Activated CD8-positive, alpha-beta T cell treated with anti-CD3 and anti-CD28 coated beads for 36 hours (primary cell): ENCODE measurements at places on chromosomes 6 and 20. TPM values are rescaled to one million over a fixed set of nuclear protein-coding genes. Genes with fewer than 3 reads are reported as not detected.

SYCP2L gene
- total RNA-seq = 0.32 TPM

HLA-DMB gene
- 3.6 TPM for total RNA-seq

DNA sequence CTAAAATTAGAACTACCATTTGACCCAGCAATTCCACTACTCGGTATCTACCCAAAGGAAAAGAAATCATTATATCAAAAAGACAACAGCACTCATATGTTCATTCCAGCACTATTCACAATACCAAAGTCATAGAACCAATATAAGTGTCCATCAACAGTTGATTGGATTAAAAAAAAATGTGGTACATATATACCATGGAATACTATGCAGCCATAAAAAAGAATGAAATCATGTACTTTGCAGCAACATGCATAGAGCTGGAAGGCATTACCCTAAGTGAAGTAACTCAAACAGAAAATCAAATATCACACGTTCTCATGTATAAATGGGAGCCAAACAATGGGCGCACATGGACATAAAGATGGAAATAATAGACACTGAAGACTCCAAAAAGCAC is 163.3 kb downstream of the DST start:
- DNase-seq = no peak
- H3K27me3 ChIP-seq = no peaks in the 10 kb centered on the region
- no peak overlapping the region for H3K4me3 ChIP-seq
- no peaks in the 10 kb centered on the region for H3K4me1 ChIP-seq

- no peak for DNase-seq
- peaks cover 38% of the 10 kb centered on the region for H3K27me3 ChIP-seq
- peaks cover 4% of the 10 kb centered on the region for H3K4me1 ChIP-seq
- no peaks in the 10 kb centered on the region for H3K36me3 ChIP-seq
- no peak overlapping the region for H3K27ac ChIP-seq
These were observed 134.7 kb upstream of the RNF24 start for GRCh38 chr20:4150070-4150441.

DNA sequence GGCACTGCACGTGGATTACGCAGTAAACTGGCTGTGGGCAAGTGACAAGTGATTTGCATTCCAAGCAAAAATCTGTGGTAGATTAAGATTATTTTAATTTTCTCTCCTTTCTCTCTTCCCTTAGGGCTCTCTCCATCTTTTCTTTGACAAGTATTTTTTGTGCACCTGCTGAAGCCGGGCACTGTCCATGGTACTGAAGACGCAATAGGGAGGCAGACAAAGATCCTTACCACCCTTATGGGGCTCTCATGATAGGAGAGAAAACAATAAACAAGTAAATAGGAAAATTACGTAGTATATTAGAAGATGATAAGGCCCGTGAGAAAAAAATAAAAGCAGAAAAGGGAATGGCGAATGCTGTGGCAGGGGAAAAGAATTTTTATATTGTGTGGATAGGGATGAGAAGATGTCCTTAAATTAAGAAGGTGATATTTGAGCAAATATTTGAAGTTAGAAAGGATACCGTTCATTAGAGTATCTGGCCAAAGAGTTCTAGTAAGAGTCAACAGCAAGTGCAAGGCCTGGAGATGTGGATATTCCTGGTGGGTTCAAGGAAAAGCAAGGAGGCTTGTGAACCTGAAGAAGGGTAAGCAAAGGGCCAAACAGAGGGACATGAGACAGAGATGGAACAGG is 146.0 kb downstream of the LAMP5 start:
- peak; percentile 13 for DNase-seq
- H3K27me3 ChIP-seq = no peaks in the 10 kb centered on the region
- no peaks in the 10 kb centered on the region for H3K36me3 ChIP-seq

GRM1 gene
- total RNA-seq = not detected

RIOK1 gene
- total RNA-seq = 50.0 TPM

DNA sequence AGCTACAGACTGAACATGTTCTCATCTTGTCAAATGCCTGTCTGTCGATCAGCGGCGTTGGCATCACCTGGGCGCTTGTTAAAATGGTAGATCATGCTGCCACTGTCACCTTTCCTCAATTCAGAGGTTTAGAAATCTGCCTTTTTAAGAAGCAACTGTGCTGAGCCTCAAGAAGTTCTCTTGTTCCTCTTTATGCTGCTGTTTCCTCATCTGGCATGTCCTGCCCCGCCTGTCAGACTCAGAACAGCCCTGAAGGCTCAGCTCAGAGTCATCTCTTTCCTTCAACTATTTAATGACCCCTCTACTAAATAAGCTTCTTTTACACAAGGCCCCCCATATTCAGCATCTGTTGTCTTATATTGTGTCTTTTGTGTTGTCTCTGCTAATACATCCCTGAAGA is 368.2 kb downstream of the EPM2A start:
- no peak overlapping the region for H3K27ac ChIP-seq
- peaks cover 2% of the 10 kb centered on the region for H3K4me1 ChIP-seq
- H3K27me3 ChIP-seq = peaks cover 4% of the 10 kb centered on the region
- no peak overlapping the region for H3K4me3 ChIP-seq
- no peaks in the 10 kb centered on the region for H3K36me3 ChIP-seq

FKBP1C gene
- 1.5 TPM for total RNA-seq
